Esophagus mucosa (tissue), 1 donor: ENCODE measurements at places on chromosomes 3 and 15. TPM values are rescaled to one million over a fixed set of nuclear protein-coding genes. Genes with fewer than 3 reads are reported as not detected.

DNA sequence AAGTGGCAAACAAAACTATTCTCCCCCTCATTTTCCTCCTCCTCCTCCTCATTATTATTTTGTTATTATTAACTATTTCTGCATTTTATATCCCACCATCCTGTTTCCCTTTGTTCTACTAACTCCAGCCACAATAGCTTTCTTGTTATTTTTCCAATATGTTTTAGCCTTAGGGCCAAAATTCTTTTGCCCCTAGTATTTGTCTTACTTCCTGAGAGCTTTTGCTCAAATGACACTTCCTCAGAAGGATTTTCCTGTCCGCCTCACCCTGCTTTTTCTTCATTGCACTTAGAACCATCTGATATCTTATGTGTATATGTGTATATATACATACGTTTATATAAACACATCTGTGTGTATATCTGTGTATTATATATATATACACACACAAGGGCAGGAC is 32.7 kb upstream of the NUDT16 start:
- no peak for ATAC-seq

GRCh38 chr3:8884630-8885290 is 78.5 kb downstream of the RAD18 start:
- ATAC-seq, result no peak

DNA sequence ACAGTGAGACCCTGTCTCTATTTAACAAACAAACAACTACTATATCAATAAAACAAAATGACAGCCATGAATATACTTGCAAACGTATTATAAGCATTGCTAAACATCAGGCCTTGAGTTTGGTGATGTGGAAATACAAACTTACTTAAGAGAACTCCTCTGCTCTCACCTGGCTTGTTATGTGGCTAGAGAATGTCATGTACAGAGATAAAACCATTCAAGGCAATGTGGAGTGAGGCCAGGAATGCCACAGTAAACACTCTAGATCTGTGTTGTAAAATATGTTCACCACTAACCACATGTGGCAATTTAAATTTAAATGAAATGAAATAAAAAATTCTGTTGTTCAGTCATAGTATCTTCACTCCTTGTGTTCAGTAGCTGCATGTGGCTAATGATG is 22.7 kb upstream of the RARB start:
- no peak for ATAC-seq

DNA sequence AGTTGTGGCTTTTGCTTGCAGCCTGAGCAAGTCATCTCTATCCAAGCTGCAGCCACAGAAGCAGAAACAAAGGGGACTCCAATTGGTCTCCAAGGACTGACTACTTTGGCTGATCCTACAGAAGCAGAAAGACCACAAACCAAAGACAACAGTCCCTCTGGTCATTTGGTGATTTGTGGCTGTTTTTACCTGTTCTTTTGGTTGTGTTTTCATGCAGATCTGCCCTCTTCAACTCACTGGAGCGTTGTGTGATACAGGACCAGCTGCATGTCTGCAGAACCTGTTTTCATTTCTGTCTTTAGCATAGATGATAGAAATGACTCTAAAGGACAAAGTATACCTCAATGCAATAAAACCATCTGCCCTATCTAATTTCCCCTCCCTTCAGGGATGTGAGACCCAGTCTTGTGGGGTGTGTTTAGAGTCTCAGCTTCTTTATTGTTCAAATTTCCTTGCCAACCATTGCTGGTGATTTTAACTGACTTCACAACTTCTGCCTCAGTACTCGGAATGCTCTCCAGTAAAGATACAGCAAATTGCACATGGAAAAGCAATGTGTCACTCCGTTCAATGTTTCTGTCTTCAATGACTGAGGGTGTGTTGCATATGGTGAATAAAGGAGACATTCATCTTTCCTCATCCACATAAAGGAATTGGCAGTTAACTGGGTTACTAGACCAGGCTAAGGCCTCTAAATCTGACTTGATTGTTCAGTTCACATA is 48.9 kb upstream of the SLC7A14 start:
- ATAC-seq, result no peak

- ATAC-seq, result no peak
Observed at GRCh38 chr3:133168025-133168401, 129.8 kb downstream of the TMEM108 start.

DNA sequence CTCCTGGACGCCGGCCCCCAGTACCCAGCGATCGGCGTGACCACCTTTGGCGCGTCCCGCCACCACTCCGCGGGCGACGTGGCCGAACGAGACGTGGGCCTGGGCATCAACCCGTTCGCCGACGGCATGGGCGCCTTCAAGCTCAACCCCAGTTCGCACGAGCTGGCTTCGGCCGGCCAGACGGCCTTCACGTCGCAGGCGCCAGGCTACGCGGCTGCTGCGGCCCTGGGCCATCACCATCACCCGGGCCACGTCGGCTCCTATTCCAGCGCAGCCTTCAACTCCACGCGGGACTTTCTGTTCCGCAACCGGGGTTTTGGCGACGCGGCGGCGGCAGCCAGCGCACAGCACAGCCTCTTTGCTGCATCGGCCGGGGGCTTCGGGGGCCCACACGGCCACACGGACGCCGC is 956 bp downstream of the ZIC1 start:
- no peak for ATAC-seq

DNA sequence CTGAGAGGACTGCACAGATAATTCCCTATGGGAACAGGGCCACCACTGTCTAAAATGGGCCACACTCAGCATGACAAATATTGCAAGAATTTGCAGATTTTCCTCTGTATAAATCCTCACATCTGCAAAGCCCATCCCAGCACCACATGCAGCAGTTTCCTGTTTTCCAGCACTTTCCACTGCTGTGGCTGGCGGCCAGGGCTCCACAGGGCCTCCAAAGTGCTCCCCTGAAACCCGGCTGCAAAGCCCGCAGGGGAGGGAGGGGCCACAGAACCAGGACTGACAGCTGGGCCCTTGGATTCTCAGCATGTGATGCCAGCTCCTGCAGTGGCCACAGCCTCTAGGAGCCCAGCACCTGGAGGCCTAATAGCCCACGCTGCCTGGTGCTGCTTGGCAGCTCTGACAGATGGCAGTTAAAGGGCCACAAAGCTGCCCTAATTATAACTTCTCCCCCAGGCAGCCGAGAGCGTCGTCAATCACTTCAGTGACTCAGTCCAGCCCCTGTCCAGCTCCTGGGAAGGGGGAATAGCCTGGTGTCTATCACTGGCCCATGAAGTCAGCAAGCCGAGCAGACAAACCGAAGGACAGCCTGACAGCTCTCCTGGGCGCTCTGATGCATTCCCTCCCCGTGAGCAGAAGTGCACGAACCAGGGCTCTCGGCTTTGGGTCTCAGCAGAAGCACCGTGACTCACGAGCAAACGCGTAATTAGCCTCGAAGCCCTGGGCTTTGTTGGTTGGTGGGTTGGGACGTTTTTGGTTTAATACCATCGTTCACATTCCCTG is 4.7 kb downstream of the LRRC15 start:
- ATAC-seq, result peak; percentile 11

- ATAC-seq, result no peak
Observed at GRCh38 chr3:124201786-124202185, 209.9 kb upstream of the ROPN1 start.

NDN gene
- 17.3 TPM for total RNA-seq

TMEM207 gene
- total RNA-seq, result not detected

KPNA4 gene
- total RNA-seq, result 41.7 TPM

TGM4 gene
- not detected for total RNA-seq

FANCD2OS gene
- not detected for total RNA-seq

TEX264 gene
- total RNA-seq, result 32.8 TPM

EPHB3 gene
- total RNA-seq, result 44.7 TPM

DOCK3 gene
- 0.84 TPM for total RNA-seq

WDR49 gene
- total RNA-seq, result 0.16 TPM
